Activated T-cell treated with anti-CD3 and anti-CD28 coated beads, Interleukin-2, amount 50 U/mL, for 1 hour (primary cell): ENCODE measurements at places on chromosomes 5 and 9.

DNA sequence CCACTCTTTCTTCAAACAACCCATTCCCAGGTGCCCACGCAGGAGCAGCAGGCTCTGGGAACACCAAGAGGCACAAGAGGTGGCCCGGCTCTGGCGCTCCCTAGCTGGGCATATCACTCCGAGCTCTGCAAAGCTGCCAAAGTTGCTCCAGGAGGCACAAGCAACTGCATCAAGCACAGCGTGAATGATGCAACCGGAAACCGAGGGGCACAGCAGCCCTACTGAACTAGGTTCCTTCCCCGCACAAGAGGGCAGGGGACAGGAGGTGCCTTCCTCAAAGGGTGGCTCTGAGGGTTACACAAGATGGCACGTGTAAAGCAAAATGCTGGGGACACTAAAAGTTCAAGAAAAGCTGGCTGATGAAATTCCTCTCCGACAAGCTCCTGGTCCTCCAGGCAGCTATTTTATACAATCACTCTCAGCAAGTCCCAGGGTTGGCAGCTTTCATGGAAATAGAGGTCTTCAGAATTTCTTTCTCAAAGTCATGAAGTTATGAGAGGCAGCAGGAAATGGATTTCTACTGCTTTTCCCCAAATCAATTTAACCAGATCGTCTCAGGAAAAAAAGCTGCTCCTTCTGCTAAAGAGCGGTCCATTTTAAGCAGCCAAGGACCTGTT lies 22.9 kb downstream of the PSMB7 start:
- no peak for DNase-seq

DNA sequence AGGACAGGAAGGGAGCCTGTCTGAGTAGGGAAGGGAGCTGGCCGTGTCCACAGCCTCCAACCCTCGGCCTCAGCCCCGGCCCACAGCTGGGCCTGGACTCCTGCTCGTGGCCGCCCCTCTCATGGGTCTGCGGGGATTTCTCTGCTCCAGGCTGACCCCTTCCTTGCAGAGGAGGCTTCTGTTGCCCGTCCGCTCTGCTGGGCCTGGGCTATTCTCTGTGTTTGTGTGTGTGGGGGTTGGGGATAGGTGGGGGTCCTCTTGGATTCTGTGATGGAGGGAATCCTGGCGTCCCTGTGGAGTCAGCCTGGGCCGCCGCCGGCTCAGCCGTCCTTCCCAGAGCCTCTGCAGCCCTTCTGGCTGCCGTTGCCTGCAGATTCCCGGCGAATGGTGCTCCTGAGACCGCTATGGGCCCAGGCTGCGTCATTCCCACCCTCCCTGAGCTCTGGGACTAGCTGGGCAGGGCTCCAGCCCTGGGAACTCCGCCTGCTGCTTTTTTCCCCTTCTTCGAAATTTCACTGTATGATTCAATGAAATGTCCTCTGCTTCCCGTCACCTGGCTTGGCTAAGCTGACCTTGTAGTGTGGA lies 64.2 kb downstream of the FGF18 start:
- DNase-seq = no peak

DNA sequence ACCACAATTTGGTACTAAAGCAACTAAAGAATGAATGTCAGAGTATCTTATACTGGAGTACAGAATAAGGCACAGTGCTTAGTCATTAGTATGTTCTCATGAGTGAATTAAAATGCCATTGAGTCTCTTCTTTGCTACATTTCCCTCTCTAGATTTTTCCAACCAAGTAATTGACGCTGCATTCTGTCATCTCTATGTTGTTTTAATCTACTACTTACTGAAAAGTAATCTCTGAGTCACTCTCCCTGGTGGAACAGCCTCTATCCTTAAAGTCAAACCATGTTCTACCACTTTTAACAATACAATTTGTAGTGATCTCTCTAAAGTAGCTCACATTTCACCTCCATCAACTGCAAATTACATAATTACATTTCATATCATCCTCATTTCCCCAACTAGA lies 495.1 kb downstream of the CDH18 start:
- DNase-seq = no peak

GRCh38 chr5:93274291-93274690 lies 306.7 kb downstream of the NR2F1-AS1 start:
- DNase-seq = no peak

DNA sequence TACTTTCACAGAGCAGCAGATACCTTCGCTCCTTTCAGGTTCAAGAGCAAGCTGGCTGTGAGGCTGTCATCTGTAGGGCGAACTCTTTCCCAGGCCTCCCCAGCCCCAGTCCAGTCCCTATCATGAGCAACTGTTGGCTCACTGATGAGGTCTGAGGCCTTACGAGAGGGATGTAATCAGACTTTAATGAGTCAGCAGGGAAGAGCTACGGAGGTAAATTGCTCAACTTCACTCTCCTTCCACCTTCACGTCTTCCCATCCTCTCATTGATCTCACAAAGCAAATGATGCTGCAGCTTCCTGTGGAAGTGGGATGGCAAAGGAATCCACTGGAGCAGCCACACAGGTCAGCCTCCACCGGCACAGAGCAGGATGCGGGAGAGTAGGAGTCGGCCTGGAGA lies 130.7 kb upstream of the TBCA start:
- DNase-seq = no peak
